ENCODE measurements at places on chromosomes 4 and X.

DNA sequence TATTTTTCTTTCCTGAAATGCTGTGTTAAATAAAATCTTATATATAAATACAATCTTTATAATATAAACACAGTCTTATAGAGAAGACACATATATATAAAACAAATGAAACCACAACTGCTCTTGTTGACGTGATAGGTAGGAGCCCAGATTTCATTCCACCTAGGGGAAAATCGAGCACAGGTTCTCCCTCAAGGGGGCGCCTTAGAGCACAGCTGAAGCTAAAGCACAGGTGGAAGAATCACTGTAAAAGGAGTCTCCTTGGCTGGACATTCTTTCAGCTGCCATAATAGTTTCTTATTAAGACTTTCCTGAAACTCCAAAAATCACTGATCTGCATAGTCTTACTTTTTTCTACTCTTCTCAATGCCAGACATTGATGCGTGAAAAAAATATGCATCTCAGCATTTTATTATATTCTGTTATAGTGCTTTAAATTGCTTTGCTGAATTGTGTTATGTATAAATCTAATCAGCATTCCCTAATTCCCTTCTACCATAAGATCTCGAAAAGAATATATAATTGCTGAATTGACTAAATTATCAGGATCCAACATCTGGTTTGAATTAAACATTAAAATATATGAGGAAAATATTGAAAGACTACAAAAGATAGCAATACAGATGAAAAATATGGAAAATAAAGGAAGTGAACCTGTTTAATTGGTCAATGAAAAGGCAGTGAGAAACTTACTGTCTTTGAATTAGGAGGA, 25.5 kb upstream of the RXFP1 start:
- no peak for DNase-seq

DNA sequence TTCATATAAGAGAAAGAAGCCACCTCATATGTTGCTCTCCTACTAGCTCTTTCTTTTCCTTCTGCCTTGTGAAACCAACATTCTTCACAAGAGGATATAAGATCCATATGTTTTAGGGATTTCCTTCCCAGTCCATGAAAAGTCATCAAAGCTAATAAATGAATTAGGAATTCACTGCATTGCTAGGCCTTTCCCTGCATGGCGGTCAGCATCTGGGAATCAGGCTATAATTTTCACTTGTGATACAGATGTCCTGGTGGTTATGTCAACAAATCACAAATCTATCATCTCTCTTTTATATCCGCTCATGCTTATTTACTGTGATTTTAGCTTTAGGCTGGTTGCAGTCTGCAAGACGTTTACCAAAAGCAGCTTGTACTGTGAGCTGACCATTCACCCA, 510.0 kb downstream of the NLGN4X start:
- no peak for DNase-seq

DNA sequence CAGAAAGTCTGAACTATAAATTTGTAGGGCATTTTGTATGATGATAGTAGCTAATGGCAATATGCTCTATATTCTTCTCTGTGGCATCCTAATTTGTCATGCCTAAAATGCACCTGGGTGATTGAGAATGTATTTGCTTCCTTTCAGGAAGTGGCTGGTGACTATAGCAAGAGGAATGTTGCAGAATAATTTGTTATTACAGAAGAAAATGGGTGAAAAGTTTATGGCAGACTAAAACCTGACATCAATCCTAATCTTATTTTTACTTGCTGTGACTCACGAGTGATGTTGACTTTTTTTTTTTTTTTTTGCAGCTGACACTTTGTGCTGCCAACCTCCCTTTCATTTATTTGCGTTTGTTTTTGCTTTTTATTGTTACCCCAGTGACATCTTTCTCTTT, 141.1 kb downstream of the MSL3 start:
- no peak for DNase-seq

GRCh38 chrX:134622056-134622812, 36.0 kb downstream of the PLAC1 start:
- DNase-seq = no peak

DNA sequence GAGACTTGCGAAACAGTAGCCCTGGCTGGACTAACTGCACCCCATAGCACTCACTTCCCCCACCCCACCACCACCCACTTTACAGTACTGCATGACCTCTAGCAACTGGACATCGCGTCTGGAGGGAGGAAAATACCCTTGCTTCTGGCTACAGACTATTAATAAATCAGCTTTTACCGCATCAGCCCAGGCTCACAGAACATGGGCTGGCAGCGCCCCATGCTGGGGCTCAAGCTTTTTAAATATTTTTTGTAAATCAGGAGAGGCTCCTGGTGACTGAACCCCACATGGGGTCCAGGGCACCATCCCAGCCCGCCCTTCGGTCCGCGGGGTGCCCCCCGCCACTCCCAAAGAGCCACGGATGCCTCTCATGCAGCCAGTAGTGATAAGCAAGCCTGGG, 2.7 kb downstream of the HS6ST2 start:
- DNase-seq = no peak

Data from NCI-H1417 treated with DMSO at 0.1 percent for 48 hours (cell line).